ENCODE measurements at places on chromosomes 11 and 22.

- DNase-seq, result no peak
Observed at GRCh38 chr11:122213171-122213570, 97.2 kb upstream of the BLID start.

DNA sequence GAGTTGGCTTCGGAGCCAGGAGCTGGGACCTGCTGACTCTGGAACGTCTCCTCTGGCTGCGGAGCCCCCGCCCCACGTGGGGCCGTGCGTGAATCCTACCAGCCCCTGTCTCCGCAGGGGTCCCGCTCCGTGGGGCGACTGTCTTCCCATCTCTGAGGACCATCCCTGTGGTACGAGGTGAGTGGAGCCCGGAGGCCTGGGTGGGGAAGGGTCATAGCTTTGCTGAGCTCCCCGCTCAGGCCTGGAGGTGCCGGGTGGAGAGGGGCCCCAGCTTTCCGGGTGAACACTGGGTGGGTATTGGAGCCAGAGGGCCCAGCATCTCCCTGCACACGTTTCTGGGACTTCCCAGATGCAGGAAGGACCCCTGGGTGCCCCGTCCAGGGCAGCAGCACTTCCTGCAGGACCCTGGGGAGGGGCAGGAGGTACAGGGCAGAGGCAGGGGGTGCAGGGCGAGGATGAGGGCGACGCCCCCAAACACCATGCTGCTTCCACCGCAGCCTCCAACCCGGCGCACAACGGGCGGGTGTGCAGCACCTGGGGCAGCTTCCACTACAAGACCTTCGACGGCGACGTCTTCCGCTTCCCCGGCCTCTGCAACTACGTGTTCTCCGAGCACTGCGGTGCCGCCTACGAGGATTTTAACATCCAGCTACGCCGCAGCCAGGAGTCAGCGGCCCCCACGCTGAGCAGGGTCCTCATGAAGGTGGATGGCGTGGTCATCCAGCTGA is 3.8 kb downstream of the MUC5AC start:
- DNase-seq, result no peak

DNA sequence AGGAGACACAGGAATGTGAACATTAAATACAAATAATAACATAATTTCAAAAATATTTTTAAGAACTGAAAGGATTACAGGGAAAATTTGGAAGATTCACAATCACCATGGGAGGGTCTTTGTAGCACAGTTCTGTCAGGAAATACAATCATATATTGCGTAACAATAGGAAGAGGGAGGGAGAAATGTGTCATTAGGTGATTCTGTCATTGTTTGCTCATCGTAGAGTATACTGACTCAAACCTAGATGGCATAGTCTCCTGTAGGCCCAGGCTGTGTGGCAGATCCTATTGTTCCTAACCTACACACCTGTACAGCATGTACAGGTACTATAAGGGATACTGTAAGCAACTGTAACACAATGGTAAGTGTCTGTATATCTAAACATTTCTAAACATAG is 330.4 kb downstream of the BRD1 start:
- no peak for DNase-seq

GRCh38 chr22:19832476-19833108 is 22.1 kb downstream of the GNB1L start:
- no peak for DNase-seq

DNA sequence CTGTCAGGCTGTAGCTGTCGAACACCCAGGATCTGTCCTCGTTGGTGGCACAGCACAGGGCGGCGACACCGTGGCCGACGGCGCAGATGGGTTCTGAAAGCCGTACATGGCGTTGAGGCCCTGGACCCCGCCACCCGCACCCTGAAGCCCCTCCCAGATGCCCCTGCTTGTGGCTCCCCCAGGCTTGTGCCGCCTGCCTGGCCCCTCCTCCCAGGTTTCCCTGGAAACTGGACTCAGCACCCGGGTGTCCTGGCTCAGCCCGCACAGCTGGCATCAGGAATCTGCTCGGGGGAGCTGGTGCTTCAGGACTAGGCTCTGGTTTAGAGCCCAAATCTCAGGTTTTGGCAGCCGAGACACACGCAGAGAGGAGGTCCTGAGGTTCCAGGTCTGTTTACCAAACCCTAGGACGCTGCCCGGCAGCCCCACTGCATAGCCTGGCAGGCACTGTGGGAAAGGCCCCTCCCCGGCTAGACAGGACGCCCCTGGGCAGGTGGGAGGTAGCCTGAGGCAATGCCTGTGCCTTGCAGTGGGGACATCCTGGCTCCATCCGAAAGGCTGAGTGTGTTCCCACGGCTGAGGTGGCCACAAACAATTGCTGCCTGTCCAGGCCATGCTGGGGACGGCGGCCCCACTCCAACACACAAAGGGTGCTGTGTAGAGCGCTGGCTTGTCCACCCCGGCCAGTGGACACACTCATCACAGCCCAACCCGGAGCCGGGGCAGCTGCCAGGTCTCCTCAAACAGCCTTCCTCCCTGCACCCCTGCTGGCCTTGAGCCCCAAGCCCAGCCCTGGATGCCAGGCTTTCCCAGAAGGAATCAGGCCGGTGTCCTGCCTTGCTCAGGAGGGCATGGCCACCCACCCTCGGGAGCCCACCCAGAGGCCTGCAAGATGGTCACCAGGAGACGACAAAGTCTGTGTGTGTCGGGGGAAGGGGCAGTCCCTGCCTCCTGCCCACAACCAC is 4.6 kb downstream of the GATD1 start:
- no peak for DNase-seq

DNA sequence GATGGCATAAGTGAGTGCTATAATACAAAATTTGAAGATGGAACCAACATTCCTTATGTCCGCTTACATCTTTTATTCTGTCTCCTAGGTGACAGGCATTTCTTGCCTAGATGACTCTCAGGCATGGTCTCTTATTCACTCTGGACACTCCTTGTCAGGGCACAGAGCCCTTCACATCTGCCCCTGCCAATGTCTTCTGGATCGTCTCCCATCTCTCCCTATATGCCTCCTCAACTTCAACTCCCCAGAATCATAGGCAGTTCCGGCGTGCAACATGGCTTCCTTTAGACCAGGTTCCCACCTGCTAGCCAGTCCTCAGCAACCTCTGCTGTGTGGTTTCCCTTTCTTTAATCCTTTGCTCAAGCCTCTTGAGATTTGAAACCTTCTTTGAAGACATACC is 300.9 kb downstream of the TENM4 start:
- DNase-seq, result no peak

DNA sequence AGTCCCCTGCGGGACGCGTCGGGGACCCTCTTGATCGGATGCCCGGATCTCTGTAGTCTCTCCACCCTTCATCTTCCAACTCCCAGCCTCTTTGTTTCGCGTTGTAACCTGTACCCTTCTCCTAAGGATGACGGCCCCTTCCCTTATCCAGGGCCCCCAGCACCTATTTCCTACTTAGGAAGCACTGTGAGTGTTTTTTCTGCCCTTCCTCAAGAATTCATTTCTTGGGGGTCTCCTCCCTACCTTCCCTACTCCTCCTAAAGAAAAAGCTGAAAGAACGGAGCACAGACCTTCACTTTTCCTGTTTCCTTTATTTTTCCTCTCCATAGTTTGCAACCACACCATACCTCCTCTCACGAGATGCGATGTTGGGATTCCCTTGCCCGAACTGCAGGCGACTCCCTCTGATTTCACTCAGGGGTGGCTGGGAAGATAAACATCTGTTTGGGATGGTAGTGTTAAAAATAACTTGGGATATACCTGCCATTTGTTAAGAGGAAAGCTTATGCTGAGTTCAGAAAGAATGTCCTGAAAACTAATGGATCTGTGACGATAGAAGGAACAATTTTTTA is 593 bp downstream of the FAM118B start:
- no peak for DNase-seq

DNA sequence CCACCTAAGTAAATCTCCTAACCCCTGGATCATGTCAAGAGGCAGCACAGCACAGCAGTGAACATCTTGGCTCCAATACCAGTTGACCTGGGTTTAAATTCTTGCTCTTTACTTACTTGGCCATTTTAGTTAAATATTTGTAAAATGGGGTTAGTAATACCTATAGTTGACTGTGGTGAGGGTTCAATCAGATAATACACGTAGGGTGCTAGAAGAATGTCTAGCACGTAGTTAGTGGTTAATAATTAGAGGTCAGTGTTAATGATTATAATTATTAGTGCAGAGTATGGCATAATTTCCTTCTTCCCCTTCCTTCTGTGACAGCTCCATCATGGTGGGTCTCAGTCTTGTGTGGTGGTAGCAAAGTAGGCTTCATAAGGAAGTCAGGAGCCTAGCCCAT is 520.8 kb downstream of the INSC start:
- DNase-seq, result no peak

- no peak for DNase-seq
Observed at GRCh38 chr11:69771466-69771865, 3.7 kb downstream of the FGF4 start.

DNA sequence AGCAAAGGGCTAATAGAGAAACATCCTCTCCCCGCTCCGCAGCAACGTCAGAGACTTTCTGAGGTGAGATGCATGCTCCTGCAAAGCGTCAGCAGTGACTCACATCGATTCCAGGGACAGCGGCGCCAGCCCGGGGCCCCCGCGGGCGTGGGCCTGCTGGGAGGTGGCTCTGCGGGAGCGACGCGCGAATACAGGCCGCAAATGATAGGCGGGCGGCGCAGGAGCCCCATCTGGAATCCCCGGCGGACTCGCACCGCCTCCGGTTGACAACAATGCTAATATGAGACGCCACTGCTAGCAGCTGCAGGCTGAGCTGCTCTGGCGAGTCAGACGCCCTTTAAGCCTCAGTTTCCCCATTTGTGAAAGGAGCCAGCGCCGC is 557 bp downstream of the RANGAP1 start:
- DNase-seq, result no peak

GRCh38 chr22:42322562-42322926 is 52.1 kb upstream of the TCF20 start:
- DNase-seq, result no peak

DNA sequence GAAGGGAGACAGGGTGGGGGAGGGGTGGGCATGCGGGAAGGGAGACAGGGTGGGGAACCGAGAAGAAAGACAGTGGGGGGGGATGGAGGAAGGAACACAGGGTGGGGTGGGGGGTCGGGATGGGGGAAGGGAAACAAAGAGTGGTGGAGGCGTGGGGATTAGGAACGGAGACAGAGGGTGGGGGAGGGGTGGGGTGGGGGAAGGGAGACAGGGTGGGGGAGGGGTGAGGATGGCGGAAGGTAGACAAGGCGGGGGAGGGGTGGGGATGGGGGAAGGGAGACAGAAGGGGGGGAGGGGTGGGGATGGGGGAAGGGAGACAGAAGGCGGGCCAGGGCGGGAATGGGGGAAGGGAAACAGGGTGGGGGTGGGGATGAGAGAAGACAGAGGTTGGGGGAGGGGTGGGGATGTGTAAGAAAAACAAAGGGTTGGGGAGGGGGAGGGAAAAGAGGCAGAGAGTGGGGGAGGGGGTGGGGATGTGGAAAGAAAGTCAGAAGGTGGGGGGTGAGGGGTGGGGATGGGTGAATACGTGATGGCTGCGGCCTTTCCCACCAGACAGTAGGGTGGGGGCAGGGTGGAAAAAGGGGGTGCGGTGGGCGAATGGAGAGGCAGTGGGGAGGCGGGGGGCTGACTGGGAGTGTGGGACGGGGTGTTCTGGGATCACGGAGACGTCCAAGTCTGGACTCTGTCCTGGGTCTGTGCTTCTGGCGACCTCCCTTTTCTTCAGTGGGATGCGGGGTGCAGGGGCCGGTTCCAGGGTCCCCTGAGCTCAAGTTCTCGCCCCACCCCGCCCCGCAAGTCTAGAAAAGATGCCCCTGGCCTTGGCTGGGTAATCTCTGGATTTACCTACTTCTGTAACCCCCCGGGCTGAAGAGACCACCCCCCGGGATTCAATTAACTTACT is 744 bp downstream of the PRAME start:
- DNase-seq, result no peak

DNA sequence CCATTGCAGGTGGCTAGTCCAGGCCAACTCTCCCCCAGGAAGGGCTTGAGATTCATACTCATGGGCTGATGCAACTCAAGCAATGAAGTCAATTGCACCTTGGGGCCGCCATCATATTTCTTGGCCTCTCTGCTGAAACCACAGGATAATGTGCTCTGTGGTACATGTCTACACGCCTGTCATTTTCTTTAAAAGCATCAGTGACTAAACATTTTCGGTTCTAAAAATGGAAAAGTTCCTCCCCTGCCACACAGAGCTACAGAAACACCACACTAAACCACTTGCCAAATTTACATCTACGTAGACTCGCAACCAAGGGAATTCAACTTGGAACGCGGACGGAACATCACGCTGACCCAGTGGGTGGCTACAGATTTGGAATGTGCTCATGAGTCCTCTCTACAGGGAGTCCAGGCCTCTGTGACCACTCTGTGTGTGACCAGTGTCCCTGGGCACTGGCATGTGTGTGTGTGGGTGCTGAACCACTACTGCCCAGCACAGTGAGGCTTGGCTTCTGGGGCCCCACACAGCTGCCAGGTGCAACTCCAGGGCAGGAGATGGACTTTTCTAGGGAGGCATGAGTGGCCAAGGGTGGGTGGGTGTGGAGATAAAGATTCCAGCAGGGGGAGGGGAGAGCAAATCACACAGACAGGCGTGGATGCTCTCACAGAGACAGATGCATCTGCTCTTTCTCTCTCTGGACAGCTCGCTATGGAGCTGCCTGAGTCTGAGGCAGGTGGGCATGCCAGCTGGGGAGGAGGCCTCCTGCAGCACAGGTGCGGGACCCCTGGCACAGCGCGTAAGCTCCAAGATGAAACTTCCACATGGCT is 261.9 kb downstream of the CTTN start:
- no peak for DNase-seq

DNA sequence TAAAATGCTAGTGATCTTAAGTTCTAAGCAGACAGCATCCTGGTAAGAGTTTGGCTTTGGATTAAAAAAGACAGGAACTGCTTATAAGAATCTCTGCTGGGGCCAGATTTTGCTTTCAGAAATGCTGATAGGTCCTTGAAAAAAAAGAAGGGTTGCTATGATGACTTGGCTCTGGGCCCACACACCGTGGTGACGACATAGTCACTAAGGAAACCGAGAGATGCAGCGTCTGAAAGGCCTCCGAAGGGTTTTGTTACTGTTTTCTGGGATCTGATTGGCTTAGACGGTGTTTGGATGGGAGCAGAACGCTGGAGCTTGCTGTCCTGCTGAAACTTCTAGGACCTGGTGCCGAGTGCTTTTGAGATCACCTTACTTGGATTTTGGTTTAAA is 8.4 kb downstream of the FAM118A start:
- peak; percentile 88 for DNase-seq

GRCh38 chr11:69425895-69426544 is 55.4 kb upstream of the LINC01488 start:
- DNase-seq, result no peak

DNA sequence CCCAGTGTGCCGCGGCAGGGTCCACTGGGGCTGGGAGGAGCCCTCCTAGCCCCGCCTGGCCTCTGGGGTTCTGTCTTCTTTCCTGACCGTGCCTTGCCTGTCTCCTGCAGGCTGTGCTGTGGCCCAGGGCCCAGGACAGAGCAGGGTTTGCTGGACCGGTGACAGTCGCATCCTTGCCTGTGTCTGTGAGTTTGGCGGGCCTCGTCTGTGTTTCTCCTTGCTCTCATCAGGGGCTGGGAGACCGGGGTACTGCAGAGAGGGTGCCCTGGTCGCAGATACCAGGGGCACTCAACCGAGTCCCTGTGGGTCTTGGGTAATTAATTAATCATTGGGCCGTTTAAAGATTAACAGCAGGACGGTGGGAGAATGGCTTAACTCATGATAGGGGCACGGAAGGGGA is 29.9 kb downstream of the RPL3 start:
- no peak for DNase-seq

GRCh38 chr11:95296165-95296564 is 65.2 kb upstream of the SESN3 start:
- no peak for DNase-seq
